Stimulated activated memory B cell treated with anti-CD40 and anti-IgM and Interleukin-4, amounts not matched to agents 10 μg/mL and 1 μg/mL and 100 μg/mL, for 72 hours (primary cell): ENCODE measurements at places on chromosomes 6 and 20.

- no peak for ATAC-seq
Measured at GRCh38 chr6:16257999-16258708, 19.8 kb downstream of the GMPR start.

- ATAC-seq, result no peak
Measured at GRCh38 chr6:44788387-44788981, 401.0 kb downstream of the CDC5L start.

GRCh38 chr20:48270885-48271284 lies 485.6 kb upstream of the SULF2 start:
- no peak for ATAC-seq

DNA sequence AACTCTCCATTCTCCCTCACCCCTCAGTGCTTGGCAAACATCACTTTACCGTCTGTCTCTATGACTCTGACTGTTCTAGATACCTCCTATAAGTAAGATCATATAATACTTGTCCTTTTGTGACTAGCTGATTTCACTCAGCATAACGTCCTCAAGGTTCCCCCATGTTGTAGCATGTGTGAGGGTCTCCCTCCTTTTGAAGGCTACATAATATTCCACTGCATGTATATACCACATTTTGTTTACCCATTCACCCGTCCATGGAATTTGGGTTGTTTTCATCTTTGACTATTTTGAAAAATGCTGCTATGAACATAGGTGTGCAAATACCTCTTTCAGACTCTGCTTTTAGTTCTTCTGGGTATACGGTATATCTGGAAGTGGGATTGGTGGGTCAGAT lies 28.3 kb downstream of the CTCFL start:
- ATAC-seq, result no peak

DNA sequence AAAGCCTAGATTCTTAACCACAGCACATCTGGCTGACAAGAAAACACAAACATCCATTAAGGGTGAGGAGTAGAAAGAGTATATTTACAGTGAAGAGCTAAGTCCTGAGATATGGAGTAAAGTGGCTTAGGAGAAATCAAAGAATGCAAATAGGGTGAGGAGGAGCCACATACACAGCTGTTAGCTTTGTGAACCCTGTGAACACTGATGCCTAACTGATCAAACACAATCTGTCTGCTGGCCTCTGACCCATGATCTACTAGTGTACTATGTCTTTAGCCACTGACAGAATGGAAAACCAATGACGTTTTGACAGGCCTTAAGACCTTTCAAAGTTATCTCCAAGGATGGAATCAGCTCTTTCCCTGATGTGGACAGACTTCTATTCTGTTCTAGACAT lies 75.2 kb downstream of the ZHX3 start:
- ATAC-seq, result no peak

DNA sequence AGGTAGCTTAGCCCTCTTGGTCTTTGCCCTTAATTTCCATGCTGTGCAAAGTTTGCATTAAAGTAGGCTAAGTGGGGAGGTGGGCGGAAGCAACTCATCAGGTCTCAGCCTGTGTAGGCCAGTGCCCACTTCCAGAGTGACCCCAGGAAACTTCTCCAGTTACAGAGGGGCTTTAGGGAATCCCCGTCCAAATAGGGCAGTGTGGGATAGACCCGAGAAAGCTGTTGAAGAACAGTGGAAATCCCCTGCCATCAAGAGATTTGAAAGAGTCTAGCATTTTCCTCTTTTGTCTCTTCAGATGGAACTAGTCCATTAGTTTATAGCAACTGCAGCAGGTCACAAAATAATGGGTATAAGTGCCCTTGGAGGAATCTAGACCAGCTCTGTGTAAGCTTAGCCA lies 20.2 kb downstream of the SF3B5 start:
- ATAC-seq, result no peak
